ENCODE measurements at places on chromosomes 11 and 22. TPM values are rescaled to one million over a fixed set of nuclear protein-coding genes. Genes with fewer than 3 reads are reported as not detected.
A peak's percentile ranks its signal among the peaks of the same experiment; 100 is the strongest.

GRCh38 chr11:7467652-7468051 lies 17.7 kb upstream of the OLFML1 start:
- peak; percentile 21 for DNase-seq

GRCh38 chr11:113001709-113002108 lies 40.5 kb downstream of the NCAM1 start:
- no peak for DNase-seq

GRCh38 chr11:1502168-1502953 lies 15.8 kb upstream of the MOB2 start:
- DNase-seq, result no peak

DNA sequence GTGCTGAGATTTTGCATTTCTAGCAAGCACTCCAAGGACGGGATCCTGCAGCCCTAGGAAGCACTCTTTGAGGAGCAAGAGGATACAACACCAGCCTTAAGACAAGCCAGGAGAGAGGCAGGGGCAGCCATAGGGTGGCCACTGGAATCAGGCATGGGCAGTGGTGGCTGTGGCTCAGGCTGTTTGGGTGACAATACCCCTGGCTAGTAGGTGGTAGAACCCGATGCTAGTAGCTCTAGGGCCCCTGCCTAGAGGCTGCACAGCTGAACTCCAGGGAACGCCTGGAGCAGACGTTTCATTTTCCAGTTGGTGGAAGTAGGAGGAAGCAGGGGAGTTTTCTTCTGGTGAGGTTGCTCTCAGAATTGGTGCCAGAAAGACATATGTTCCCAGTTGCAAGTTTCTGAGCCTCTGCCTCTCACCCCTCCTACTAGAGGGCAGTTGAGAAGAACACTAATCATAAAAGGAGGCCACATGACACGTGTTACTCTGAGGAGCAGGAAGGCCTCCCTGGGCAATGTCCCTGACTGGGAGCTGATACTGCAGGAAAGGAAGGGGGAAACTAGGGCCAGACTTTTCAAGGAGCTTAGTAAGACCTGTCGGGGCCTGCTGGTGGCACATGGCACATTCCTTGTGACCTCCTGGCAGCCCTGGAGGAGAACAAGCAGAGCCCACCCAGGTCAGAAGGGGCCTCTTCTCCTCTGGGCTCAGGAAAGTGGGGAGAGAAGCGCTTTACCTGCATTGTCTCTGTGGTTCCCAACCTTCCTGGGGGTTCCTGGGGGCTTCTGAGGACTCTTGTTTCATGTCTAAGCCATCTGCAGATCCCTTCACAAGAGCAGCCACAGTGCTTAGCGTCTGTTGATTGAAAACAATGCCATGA lies 56.6 kb upstream of the DRD2 start:
- DNase-seq, result no peak

- DNase-seq, result no peak
These were observed 1.5 kb downstream of the PPFIA1 start for GRCh38 chr11:70272009-70272408.

GRCh38 chr22:37716708-37717107 lies 19.9 kb downstream of the TRIOBP start:
- no peak for DNase-seq

DNA sequence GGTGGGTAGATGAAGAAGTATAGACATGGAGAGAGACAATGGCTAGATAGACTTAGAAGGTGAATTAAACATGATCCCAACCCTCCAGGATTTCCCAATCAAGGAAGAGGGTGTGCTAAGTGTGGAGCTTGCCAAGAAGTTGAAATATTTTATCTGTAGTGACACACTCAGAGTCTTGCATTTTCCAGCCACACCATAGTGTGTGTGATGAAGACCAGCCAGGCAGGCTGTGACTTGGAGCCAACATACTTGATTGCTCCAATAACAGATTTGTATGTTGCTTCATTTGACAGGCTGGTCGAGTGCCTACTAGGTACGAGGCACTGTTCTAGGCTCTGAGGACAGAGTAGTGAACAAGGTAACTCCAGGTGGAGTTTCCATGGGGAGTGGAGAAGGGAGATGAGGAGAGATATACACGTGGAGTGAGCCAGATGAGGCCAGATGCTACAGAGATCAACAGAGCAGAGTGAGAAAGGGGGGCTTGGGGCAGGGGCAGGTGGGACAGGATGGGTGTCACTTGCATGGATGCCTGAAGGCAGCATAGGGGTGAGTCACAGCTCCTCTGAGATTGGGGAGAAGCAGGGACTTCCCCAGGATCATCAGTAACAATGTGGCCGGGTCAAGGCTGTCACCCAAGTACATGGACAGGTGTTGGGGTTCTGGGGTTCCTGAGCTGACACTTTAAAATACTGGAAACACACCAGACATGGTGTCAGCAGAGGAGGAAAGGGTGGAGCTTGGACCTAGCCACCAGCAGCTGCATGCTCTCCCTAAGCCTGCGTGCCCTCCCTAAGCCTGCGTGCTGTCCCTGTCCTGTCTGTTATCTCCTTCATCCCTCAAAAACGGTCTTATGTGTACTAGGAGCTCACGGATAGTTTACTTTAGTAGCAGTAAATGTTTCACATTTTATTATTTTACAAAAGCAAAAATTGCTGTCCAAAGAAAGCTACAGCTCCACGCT lies 23.6 kb downstream of the PDGFB start:
- DNase-seq, result peak; percentile 13

- DNase-seq, result no peak
These were observed 41.5 kb upstream of the TP53I11 start for GRCh38 chr11:44992181-44992582.

Gene POLR2F
- 77.8 TPM for total RNA-seq

Gene DCHS1
- 0.91 TPM for total RNA-seq

Gene MYOD1
- total RNA-seq, result not detected

Gene ZP1
- total RNA-seq, result not detected

Gene MED17
- total RNA-seq, result 29.9 TPM

Gene DEPDC5
- 35.3 TPM for total RNA-seq

Gene OR52H1
- not detected for total RNA-seq
